ENCODE measurements at places on chromosomes 4 and X.

GRCh38 chr4:151541389-151542071 lies 132.6 kb downstream of the FHIP1A start:
- no peak for DNase-seq

DNA sequence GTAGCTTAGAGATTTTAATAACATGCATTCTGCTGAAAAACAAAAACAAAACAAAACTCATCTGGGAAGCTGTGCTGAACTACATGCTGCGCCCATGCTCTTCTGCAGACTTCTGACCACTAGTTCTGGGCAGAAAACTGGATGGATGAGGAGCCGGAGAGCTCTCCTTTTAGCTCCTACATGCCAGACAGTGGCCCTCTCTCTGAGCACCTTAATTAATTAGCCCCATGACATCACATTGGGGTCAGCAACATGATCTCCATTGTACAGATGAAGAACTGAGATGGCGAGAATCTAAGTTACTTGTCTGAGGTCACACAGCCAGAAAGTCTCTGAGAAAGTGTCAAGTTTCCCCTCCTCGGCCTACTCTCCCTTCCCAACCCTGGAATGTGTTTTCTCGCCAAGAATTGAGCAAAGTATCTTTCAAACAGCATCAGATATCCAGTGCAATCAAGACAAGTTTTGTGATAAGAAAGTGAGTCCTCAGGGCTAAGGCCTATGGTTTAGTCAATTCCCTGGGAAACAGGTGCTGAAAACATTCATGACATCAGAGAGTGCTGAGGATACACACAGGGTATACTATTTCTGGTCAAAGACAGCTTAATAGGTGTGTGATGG lies 21.6 kb downstream of the SCD5 start:
- DNase-seq: no peak

- no peak for DNase-seq
These were observed 371.7 kb downstream of the BCOR start for GRCh38 chrX:39725928-39726619.

GRCh38 chr4:70405765-70406164 lies 8.0 kb downstream of the OPRPN start:
- no peak for DNase-seq

GRCh38 chr4:72243641-72244040 lies 211.8 kb downstream of the NPFFR2 start:
- no peak for DNase-seq

DNA sequence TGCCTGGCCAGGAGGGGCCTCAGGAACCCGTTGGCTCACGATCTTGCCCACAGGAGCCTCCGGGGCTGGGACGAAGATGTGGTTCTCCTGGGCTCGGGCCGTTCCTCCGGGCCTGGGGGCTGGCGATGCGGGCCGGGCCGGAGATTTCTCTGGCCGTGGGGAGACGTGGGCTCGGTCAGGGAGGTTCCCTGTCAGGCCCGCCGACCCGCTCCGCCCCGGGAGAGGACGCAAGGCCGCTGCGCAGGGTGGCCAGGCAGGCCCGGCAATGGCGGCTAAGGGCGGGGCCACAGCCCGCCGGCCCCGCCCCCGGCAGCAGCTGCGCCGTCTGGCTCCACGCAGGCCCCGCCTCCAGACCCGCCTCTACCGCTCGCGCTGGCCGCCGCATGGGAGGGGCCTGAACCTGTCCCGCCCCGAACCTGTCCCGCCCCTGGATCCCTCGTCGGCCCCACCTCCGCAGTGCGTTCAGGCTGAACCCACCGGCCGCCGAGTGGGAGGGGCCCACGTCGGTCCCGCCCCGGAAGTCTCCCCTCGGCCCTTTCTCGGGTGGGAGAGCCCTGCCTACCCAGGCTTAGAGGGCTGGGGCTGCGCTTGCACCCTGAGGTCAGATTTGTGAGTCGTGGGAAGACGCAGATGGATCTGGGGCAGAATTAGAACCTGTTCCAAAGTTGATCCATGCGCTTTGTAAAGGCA lies at the start of gene FAM3A:
FAM3A (minus strand) TSS at position 267 of the 690 bp plus-strand sequence. CDS start 460 bp downstream, outside the sequence.
- DNase-seq: no peak

GRCh38 chr4:83662204-83662603 lies 126.3 kb downstream of the GPAT3 start:
- no peak for DNase-seq

- DNase-seq: no peak
These were observed 48.3 kb downstream of the HMGB3 start for GRCh38 chrX:151031391-151031975.

- no peak for DNase-seq
These were observed 49.0 kb upstream of the ZNF157 start for GRCh38 chrX:47321386-47321785.

DNA sequence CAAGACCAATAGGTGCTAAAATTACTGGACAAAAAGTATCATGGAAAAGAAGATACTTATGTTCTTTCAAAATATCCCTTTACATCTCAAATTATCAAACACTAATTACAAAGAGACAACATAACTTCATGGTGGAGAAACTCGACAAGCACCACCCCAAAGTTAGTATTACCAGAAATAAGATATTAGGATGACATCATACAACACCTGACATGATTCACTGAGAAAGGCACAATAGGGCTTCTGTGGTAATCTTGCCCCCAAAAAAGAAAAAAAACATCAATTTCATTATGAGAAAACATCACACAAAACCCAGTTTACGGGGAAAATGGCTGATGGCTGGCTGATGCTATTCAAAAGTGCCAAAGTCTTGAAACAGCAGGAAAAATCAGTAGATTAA lies 1781.7 kb upstream of the PCDH10 start:
- no peak for DNase-seq

GRCh38 chrX:13752646-13753045 lies 18.1 kb downstream of the OFD1 start:
- no peak for DNase-seq

DNA sequence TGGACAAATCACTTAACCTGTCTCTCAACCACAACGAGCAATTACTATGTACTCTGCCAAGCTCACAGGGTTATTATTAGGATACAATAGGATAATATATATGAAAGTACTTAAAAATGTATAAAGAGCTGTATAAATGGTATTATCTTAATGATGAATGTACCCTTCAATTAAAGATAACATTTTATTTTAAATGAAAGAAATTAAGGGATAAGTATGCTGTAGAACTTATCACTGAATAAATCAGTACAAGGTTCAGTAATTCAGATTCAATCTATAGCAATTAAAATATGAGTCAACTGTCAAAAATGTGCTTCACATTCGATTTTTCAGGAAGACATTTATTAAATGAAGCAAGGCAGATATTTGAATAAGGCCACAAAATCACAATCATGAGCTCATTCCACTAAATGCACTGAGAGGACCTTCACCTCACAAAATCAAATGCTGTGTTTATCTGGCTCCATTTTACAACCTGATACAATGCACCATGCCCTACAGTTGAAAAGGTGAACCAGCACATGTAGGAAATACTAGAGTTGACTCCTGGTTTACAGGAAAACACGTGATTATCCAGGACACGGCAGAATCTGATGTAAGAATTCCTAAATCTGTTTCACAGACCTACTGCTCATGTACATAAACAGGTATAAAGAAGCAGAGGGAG lies 4.4 kb downstream of the LRCH2 start:
- no peak for DNase-seq

- DNase-seq: no peak
These were observed 809 bp upstream of the H2AZ1 start for GRCh38 chr4:99950913-99951254.

- no peak for DNase-seq
These were observed 76.2 kb downstream of the PRRG1 start for GRCh38 chrX:37425370-37425769.

- DNase-seq: no peak
These were observed 466.3 kb downstream of the PPARGC1A start for GRCh38 chr4:23423540-23423939.

DNA sequence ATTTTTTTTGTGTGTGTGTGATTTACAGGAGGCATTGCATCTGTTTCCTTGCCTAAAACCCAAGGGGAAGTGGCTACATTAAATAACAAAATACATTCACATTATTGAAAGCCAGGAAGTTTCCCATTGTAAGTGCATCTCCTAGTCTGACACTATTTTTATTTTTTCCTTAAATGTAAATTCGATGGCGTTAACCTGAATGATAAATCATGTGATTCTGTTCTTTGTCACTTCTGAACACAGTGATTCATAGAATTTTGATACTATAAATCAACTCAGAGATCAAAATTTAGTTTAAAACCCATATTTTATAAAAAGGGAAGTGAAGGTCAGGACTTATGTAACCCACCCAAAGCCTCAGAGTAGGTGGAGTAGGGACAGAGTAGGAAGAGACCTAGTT lies 258.1 kb downstream of the GABRG1 start:
- no peak for DNase-seq

- no peak for DNase-seq
These were observed 153.7 kb downstream of the VEGFC start for GRCh38 chr4:176638992-176639391.

DNA sequence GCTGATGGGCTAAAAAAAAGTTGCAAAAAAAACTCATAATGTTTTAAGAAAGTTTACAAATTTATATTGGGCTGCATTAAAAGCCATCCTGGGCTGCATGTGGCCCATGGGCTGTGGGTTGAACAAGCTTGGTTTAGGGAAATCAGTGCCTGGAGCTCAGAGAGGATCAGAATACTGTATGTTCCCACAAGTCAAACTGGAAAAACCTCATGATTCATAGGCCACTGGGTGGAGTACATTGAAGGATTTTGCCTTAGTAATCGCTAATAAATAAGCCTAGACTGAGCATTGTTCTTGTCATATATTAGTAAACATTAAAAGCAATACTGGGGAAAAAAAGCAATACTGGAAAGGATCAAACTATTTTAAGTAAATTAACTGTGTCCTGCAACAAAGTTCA lies 246.3 kb upstream of the TAPT1 start:
- DNase-seq: no peak

GRCh38 chr4:79241846-79242245 lies 84.0 kb downstream of the NAA11 start:
- no peak for DNase-seq

- no peak for DNase-seq
These were observed 552.4 kb upstream of the MAGEB2 start for GRCh38 chrX:29662759-29663503.

- no peak for DNase-seq
These were observed 4.2 kb downstream of the PDHA1 start for GRCh38 chrX:19347916-19348315.
